ENCODE measurements at places on chromosomes 6 and 20.

GRCh38 chr6:17878734-17879133, 108.7 kb downstream of the KIF13A start:
- DNase-seq, result no peak

DNA sequence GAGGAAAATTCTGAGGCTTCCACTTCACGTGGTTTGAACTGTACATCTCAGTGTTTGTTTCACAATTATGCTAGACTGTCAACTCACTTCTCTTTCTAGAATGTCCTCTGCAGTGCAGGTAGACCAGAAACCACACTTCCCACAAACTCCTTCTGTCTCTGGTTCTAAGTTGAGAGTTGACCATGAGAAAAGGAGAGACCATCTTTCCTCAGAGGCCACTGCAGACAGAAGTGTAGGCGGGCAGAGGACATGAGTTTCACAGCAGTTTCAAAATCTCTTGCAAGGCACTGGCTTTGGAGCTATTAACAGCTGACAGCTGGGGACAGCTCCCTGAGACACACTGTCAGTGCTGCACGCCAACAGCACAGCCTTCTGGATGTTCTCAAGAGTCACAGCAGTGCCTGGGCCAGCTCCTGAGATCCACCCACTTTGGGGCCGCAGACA, 55.4 kb upstream of the MOXD1 start:
- peak; percentile 34 for DNase-seq

- no peak for DNase-seq
These were observed 75.3 kb downstream of the ELOVL2 start for GRCh38 chr6:10968776-10969175.

DNA sequence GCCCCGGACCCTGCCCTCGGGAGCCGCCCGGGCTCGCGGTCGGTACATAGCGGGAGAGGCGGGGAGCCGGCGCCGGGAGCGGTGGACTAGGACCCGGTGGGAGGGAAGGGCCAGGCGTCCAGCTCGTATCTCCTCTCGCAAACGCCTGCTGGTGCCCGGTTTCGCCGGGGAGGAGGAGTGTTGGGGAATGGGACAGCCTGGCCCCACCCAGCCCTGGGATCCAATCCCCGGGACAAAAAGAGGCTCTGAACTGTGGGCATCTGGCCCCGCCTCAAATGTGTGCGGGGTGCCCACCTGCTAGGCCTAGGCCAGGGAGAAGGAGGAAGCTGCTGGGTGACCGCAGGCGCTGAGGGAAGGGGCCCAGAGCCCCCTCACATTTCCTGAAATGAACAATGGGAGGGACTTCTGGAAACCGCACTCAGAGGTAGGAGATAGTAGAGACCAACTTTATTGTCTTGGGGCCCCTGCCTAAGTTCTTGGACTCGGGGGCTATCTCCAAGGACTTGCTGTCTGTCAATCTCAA, at the start of gene KCNK17:
Gene KCNK17, minus strand, starts transcription at position 147 of the 523 bp plus-strand sequence. Its CDS starts 99 bp downstream, at position 48.
- peak; percentile 82 for DNase-seq

- no peak for DNase-seq
These were observed 158.0 kb downstream of the MMUT start for GRCh38 chr6:49305010-49305409.
